NCI-H146 (cell line): ENCODE measurements at places on chromosomes 13 and 19.

GRCh38 chr13:77729502-77730221 is 32.2 kb downstream of the SLAIN1 start:
- DNase-seq = no peak

DNA sequence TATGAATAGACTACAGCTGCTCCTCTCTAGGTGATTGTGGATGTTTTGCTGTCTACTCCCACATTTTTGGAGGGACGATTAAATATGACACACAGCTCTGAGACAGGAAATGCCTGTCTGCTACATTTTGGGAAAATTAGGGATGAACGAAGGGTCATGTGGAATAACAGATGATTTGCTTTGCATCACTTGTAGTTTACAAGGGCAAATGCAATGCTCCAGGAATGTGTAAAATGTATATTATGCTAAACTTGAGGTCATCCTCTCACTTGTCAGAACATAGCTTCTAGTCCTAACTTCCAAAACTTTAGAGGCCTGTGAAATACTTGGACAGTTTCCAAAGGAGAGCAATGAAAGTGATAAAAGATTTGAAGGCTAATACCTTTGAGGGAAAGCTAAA is 284.2 kb upstream of the DACH1 start:
- DNase-seq = no peak

DNA sequence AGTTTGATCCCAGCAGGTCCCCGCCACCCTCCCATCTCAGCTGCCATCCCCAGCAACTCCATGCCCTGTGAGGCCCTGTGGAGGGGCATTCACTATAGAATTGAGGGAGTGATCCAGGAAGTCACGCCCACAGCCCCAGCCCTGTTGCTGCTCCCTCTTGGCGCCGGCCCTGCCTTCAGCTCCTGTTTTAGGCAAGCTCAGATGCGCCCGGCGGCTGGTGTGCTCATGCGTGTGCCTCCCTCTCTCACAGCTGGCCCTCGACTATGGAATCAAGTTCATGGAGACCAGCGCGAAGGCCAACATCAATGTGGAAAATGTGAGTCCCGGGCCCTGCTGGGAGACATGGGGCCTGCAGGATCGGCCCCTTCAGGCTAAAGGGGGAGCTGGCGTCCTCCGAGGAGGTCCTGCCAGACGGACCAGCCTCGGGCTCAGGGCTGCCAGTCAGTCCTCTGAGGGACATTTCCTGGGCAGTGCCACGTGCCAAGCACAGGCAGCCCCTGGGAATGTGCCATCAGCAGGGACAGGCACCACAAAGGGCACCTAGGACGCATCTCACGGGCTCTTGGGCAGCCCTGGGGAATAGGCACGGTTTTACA is 15.6 kb upstream of the HSH2D start:
- DNase-seq = no peak

DNA sequence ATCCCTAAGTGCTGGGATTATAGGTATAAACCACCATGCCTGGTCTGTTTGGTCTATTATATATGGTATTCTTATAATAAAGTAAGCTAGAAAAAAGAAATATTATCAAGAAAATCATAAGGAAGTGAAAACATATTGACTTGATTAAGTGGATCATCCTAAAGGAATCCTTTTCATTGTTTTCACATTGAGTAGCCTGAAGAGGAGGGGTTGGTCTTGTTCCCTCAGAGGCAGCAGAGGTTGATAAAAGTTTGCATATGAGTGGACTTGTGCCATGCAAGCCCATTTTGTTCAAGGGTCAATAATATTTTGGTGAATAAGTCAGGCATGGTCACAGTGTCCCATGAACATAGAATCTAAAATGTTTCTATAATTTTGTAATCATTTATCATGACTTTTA is 52.7 kb downstream of the ZNF627 start:
- DNase-seq = no peak
